Epithelial cell of alveolus of lung (primary cell): ENCODE measurements at places on chromosomes 12 and 14. TPM values are rescaled to one million over a fixed set of nuclear protein-coding genes. Genes with fewer than 3 reads are reported as not detected.

KCTD10 gene
- 31.1 and 39.2 TPM in 2 replicates for total RNA-seq

CNTN1 gene
- 1.7 TPM in 1 of 2 replicates, not detected in the other for total RNA-seq

SLC38A4 gene
- total RNA-seq = 0.24 and 0.65 TPM in 2 replicates

SYNDIG1L gene
- total RNA-seq = 0.13 and 2.5 TPM in 2 replicates

PTPRO gene
- 0.39 and 0.72 TPM in 2 replicates for total RNA-seq

GLS2 gene
- 0.13 TPM in 1 of 2 replicates, not detected in the other for total RNA-seq

SYNE2 gene
- 4.3 and 7.9 TPM in 2 replicates for total RNA-seq

IRF9 gene
- 44.6 and 54.7 TPM in 2 replicates for total RNA-seq

EPYC gene
- not detected in 2 replicates for total RNA-seq

SMARCD1 gene
- 56.8 and 108 TPM in 2 replicates for total RNA-seq

RNFT2 gene
- total RNA-seq = 1.7 and 2.1 TPM in 2 replicates

SRRM4 gene
- not detected in 2 replicates for total RNA-seq

MYH6 gene
- not detected in 2 replicates for total RNA-seq

PIANP gene
- total RNA-seq = 0.52 and 5.9 TPM in 2 replicates

OAS2 gene
- total RNA-seq = 2.2 TPM in 1 of 2 replicates, not detected in the other

SSTR1 gene
- 0.26 and 0.72 TPM in 2 replicates for total RNA-seq

TGM1 gene
- 0.52 and 1.8 TPM in 2 replicates for total RNA-seq

RARG gene
- 27.5 and 37.2 TPM in 2 replicates for total RNA-seq

PITPNM2 gene
- total RNA-seq = 2.5 and 13.9 TPM in 2 replicates
